ENCODE measurements at places on chromosomes 5 and 9. TPM values are rescaled to one million over a fixed set of nuclear protein-coding genes. Genes with fewer than 3 reads are reported as not detected.

The FBLL1 gene
- total RNA-seq: not detected

The FGF1 gene
- 22.5 TPM for total RNA-seq

The ANKH gene
- 67.7 TPM for total RNA-seq

The IL3 gene
- total RNA-seq: not detected

The LOX gene
- 28.0 TPM for total RNA-seq

The LECT2 gene
- total RNA-seq: not detected

GRCh38 chr9:81814401-81814793 lies 113.8 kb upstream of the SPATA31D4 start:
- DNase-seq: no peak

DNA sequence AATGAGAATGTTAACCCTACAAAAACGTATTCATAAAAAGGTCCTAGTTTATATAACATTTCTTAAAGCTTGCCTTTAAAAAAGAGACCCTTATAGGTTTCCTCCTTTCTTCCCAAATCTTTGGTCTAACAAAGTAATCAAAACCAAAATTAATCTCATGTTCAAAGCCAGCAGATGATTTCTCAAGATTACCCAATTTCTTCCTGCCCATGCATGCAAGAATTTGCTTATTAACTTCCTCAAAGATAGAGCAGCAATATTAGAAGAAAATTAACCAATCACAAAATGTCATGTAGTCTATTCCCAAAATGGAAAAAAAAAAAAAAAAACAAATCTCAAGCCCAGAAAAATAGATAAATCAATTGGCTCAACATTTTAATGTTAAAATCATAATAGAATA lies 114.9 kb downstream of the MLLT3 start:
- DNase-seq: peak; percentile 19

DNA sequence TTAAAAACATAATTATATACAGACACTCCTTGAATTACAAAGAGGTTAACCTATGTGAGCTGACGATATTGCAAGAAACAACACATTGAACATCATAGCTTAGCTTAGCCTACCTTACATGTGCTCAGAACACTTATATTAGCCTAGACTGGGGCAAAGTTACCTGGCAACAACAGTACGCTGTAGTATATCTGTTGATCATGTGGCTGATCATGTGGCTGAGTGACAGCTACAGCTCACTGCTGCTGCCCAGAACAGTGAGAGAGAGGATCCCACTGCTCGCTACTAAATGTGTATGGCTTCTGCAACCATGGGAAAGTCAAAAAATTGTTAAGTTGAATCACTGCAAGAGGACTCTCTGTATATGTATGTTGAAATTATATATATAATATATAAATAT lies 169.9 kb downstream of the CDH9 start:
- no peak for DNase-seq

GRCh38 chr5:123810253-123810652 lies 298.3 kb downstream of the CSNK1G3 start:
- DNase-seq: no peak

DNA sequence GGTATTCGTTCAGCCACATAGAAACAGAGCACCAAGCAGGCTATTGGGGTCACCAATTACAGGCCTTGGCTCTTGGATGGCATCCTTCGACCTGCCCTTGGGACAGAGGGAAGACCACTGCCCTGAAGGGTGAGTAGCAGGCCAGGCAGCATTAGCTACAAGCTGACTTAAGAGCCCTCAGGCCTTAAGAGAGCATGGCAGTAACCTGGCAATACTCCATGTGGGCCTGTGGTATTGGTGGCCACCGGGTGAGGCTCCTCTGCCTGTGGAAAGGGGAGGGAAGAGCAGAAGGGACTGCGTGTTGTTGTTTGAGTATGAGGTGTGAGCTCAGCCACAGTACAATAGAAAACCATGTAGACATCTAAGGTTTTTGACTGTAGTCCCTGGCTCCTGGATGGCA lies 170.6 kb downstream of the MCTP1 start:
- DNase-seq: no peak

DNA sequence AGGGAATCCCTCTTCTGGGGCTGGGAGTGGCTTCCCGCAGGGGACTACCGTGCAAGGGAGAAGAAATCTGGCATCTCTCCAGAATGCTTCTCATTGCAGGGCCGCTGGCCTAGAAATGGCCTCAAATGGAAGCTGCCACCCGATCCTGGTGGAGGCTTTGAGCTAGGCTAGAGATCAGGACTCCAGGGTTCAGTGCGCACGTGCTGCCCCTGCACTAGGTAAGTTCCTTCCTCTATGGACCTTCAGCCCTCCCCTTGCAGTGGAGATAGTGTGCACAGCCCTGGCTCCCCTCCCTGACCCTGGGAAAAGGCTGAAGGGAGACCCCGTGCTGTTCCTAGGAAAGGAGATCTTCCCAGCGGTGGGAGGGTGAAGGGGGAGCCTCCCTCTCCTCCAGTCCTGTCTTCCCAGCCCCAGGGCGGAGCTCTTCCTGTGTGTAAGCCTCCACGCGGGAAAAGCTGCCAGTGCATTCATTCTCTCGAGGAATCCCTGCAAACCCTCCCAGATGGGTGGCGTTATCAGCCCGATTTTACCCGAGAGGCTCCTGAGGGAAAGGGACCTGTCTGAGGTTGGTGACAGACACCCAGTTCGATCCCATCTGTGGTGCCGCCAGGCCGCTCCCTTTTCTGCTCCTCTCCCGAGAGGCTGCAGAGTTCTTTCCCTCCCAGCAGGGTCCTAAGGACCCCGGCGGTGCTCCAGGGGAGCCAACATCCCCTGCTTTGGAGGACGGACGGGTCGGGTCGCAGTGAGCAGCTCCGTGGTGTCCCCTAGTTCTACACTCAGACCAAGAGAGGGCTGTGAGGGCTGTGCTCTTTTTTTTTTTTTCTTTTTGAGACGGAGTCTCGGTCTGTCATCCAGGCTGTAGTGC lies 1.4 kb upstream of the CERCAM start:
- no peak for DNase-seq

GRCh38 chr5:4772591-4772990 lies 367.5 kb upstream of the ADAMTS16 start:
- DNase-seq: no peak

- no peak for DNase-seq
Measured at GRCh38 chr9:98134702-98135557, 15.9 kb upstream of the TRIM14 start.

GRCh38 chr5:2658881-2659470 lies 92.5 kb downstream of the IRX2 start:
- no peak for DNase-seq
